ENCODE measurements at places on chromosomes 2 and 18. TPM values are rescaled to one million over a fixed set of nuclear protein-coding genes. Genes with fewer than 3 reads are reported as not detected.

Gene DNAJC5G
- total RNA-seq: not detected

DNA sequence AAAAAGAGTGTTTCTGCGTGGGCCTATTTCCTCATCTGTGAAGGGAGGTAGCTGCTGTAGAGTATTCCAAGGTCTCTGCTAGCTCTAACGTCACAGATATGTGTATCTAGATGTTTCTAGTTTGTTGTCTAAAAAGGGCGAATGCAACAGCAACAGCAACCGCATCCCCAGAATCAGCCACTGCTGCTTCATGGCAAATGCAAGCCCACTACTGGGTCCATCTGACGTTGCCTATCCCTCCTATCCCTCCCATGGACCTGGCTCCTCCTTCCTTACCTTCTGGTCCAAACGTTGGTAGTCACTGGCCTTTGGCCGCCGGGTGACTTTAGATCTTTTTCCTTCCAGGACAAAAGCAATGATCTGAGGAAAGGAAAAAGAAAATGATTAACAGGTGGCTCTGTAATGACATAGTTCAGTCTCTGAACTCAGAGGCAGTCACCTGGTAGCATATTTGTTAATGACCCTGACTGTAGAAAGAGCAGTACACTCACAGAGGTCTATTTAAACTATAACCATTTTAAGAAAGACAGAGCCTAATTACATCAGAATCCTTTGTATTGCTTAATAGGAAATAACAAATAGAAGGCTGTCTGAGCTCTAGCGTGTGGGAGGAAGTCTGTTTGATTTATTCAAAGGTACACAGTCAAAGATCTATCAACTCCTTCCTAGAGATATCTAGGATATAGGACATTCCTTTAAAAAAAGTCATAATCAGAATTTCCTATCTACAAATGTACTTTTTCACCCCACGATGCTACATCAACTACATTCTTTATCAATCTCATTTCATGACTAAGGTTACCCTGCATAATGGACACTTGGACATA lies 2.9 kb downstream of the TGOLN2 start:
- H3K27ac ChIP-seq: no peak overlapping the region
- no peak for DNase-seq
- H3K4me1 ChIP-seq: peaks cover 38% of the 10 kb centered on the region

Gene FAHD2B
- total RNA-seq: 26.1 TPM

DNA sequence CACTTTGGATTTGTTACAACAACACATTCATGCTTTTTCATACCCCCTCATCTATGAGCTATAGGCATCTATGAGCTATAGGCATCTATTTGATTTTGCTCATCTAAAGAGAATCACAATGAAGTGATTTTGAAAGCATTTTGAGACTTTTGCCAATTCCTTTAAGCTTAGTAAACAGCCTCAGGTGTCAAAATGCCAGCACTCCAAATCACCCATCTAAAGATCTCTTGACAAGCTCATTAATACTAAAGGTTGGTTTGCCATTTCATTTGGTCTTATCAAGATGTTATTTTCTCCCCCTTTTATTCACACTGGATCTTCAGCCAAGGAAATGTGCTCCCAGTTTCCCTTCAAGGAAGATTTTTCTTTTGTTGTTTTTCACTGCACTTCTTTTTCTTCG lies 110.7 kb upstream of the TLK1 start:
- peaks cover 19% of the 10 kb centered on the region for H3K4me1 ChIP-seq
- H3K4me3 ChIP-seq: no peak overlapping the region
- no peaks in the 10 kb centered on the region for H3K36me3 ChIP-seq

Gene NT5DC4
- not detected for total RNA-seq

GRCh38 chr2:176156301-176156806 lies 753 bp upstream of the HOXD3 start:
- peaks cover 14% of the 10 kb centered on the region for H3K4me1 ChIP-seq
- no peak overlapping the region for H3K4me3 ChIP-seq
- DNase-seq: no peak
- no peak overlapping the region for H3K27ac ChIP-seq
- no peaks in the 10 kb centered on the region for H3K36me3 ChIP-seq
- H3K27me3 ChIP-seq: peaks cover 81% of the 10 kb centered on the region

DNA sequence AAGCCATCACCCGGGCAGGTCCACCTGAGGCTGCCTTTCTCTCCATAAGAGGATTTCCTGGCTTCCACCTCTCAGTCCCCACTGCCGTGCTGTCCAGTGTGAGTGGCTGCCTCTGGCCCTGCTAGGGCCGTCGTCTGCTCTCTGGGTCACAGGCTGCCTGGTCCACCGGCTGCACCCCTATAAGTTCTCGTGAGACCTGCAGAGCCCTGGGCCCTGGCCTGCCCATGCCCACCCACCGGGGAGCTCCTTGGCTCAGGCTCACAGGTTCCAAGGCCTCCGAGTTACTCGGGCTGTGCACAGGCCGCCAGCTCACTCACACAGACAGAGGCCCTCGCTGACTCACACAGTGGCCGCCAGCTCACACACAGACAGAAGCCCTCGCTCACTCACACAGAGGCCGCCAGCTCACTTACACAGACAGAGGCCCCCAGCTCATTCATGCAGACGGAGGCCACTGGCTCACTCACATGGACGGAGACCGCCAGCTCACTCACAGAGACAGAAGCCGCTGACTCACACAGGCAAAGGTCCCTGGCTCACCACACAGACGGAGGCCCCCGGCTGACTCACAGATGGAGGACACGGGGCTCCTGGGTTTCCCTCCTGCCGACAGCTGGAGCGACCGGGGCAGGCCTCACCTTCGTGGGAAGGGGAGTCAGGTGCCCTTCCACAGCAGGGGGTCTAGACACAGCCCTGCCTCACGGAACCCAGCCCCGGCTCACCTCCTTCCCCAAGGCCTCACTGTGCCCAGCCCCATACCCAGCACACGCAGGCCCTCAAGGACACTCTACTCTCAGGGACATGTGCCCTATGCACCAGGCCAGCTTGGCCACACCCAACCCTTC lies 334.1 kb upstream of the MYT1L start:
- H3K27me3 ChIP-seq: no peaks in the 10 kb centered on the region
- no peak overlapping the region for H3K4me3 ChIP-seq
- H3K4me1 ChIP-seq: no peaks in the 10 kb centered on the region
- H3K27ac ChIP-seq: no peak overlapping the region
- no peaks in the 10 kb centered on the region for H3K36me3 ChIP-seq

GRCh38 chr18:58605027-58606020 lies 23.6 kb downstream of the ALPK2 start:
- no peak overlapping the region for H3K4me3 ChIP-seq
- H3K36me3 ChIP-seq: no peaks in the 10 kb centered on the region
- peaks cover 29% of the 10 kb centered on the region for H3K4me1 ChIP-seq

Gene EDAR
- total RNA-seq: not detected

Gene ERFE
- total RNA-seq: 1.0 TPM

GRCh38 chr2:159012142-159012541 lies 43.7 kb downstream of the TANC1 start:
- peaks cover 22% of the 10 kb centered on the region for H3K4me1 ChIP-seq
- no peaks in the 10 kb centered on the region for H3K27me3 ChIP-seq
- H3K4me3 ChIP-seq: no peak overlapping the region

Gene FER1L5
- total RNA-seq: 0.13 TPM

DNA sequence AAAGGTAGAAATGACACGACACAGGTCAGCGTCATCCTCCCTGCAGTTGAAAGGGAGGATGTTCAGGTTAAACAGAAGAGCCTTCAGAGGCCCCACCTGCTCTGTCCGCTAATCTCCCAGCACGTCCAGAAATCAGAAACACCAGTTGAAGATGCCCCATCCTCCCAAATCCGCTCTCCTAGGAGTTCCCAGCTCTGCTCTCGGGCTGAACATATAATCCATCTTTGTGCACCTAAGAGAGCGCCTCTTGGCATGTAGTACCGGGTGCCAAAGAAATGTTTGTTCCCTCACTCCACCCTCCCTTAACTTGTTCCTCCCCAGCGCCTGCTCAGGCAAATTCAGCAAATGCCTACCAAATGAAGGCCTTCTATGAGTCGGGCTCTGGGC lies 145.2 kb upstream of the SMAD2 start:
- peaks cover 16% of the 10 kb centered on the region for H3K27me3 ChIP-seq
- no peak overlapping the region for H3K4me3 ChIP-seq
- peaks cover 21% of the 10 kb centered on the region for H3K4me1 ChIP-seq
- no peaks in the 10 kb centered on the region for H3K36me3 ChIP-seq
- H3K27ac ChIP-seq: no peak overlapping the region
- no peak for DNase-seq

Gene ITPRIPL1
- 0.86 TPM for total RNA-seq

Gene CGREF1
- 1.2 TPM for total RNA-seq

DNA sequence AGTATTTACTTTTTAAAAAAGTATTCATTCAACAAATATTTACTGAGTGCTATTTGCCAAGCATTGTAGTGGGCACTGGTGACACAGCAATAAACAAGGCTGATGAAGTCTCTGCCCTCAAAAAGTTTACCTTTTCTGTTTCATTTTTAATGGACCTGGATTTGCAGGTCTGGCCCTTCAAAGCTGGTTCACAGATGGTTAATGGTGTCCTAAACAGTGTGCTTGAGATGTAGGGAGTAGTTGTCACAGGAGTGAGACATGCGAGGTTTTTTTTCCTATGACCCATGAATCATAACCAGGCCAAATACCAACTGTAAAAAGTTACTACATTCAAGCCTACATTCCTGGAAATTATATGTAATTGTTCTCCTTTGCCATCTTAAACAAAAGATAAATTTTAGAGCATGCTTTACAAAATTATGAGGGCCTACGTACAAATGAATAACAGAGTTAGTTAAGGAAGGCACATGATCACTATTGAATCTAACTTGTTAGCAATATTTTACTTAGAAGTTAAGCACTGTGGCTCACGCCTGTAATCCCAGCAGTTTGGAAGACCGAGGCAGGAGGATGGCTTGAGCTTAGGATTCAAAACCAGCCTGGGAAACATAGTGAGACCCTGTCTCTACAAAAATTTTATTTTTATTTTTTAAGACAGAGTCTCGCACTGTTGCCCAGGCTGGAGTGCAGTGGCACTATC lies 223.9 kb downstream of the MBD5 start:
- DNase-seq: no peak
- H3K4me3 ChIP-seq: no peak overlapping the region
- H3K27me3 ChIP-seq: no peaks in the 10 kb centered on the region
- H3K27ac ChIP-seq: peak overlapping the region; percentile 23

DNA sequence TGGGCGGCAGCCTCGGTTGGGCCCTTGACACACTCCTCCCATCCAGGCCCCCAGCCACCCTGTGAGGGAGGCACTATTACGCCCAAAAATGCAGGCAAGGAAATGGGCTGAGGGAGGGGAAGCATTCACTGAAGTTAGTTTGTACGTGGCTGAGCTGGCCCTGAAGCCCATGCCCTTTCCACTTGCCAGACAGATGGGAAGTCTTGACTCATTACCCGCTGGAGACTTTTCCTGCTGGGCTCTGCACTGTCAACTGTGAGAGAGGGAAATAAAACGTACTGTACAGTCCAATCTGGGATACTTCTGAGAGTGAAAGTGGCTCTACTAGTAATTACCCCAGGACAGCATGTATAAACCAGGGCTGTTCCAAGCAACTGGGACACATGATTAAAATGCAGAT lies 125.9 kb downstream of the MSH2 start:
- no peak for DNase-seq
- no peak overlapping the region for H3K27ac ChIP-seq
- H3K4me3 ChIP-seq: no peak overlapping the region
- H3K36me3 ChIP-seq: no peaks in the 10 kb centered on the region

Gene RFX8
- total RNA-seq: not detected

- peaks cover 3% of the 10 kb centered on the region for H3K36me3 ChIP-seq
- no peak overlapping the region for H3K4me3 ChIP-seq
- H3K27me3 ChIP-seq: no peaks in the 10 kb centered on the region
- peaks cover 11% of the 10 kb centered on the region for H3K4me1 ChIP-seq
- H3K27ac ChIP-seq: no peak overlapping the region
Observed at GRCh38 chr2:160940699-160941098, 219.5 kb upstream of the TANK start.

GRCh38 chr2:121094101-121094500 lies 190.9 kb downstream of the TFCP2L1 start:
- no peaks in the 10 kb centered on the region for H3K36me3 ChIP-seq
- H3K4me3 ChIP-seq: no peak overlapping the region
- peaks cover 3% of the 10 kb centered on the region for H3K4me1 ChIP-seq
- peaks cover 52% of the 10 kb centered on the region for H3K27me3 ChIP-seq
- no peak overlapping the region for H3K27ac ChIP-seq

GRCh38 chr2:237264480-237265219 lies 149.3 kb downstream of the COL6A3 start:
- H3K36me3 ChIP-seq: no peaks in the 10 kb centered on the region
- H3K4me1 ChIP-seq: peaks cover 42% of the 10 kb centered on the region
- peak overlapping the region; percentile 48 for H3K27ac ChIP-seq
- H3K4me3 ChIP-seq: no peak overlapping the region
- no peaks in the 10 kb centered on the region for H3K27me3 ChIP-seq

DNA sequence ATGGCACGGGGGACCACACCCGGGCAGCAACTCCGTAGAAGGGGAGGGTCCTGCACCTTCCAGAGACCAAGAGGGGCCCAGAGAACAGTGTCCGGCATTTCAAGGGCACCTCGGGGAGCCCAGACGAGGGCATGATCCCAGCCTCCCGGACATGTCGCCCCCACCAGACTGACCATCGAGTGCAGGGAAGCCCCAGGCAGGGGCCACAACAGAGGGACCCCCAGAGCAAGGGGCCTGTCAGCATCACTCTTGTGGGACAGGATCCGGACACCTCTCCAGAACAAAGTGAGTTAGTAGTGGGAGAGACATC lies 50.4 kb upstream of the CTDP1 start:
- H3K27me3 ChIP-seq: peaks cover 48% of the 10 kb centered on the region
- no peak overlapping the region for H3K27ac ChIP-seq
- H3K4me3 ChIP-seq: no peak overlapping the region
- H3K4me1 ChIP-seq: no peaks in the 10 kb centered on the region
- DNase-seq: peak; percentile 81

Gene ANKRD30BL
- not detected for total RNA-seq

Gene LRATD1
- total RNA-seq: not detected

GRCh38 chr2:238939074-238939473 lies 91.2 kb downstream of the TWIST2 start:
- DNase-seq: no peak
- peaks cover 16% of the 10 kb centered on the region for H3K27me3 ChIP-seq
- H3K4me3 ChIP-seq: no peak overlapping the region
- H3K27ac ChIP-seq: no peak overlapping the region
- H3K36me3 ChIP-seq: no peaks in the 10 kb centered on the region

DNA sequence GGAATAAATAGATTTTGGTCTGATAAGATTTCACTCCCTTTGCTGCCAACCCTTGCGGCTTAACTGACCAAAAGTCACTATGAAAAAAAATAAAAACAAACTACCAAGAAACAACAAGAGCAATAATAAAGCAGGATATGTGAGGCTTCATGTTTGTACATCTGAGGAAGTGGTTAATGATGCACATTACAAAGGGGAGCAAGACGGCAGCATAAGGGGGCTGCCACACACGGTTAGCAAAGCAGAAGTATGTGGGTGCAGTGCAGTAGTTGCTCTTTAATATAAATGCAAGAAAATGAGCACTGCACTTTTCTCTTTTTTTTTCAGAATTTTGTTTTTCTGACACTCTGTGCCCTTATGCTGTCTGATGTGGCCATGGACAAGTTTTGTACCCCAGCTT lies 377.1 kb upstream of the CNTNAP5 start:
- H3K27me3 ChIP-seq: no peaks in the 10 kb centered on the region
- no peaks in the 10 kb centered on the region for H3K4me1 ChIP-seq
- no peaks in the 10 kb centered on the region for H3K36me3 ChIP-seq
- H3K27ac ChIP-seq: no peak overlapping the region
- no peak for DNase-seq

Gene CD8A
- not detected for total RNA-seq

Gene CCDC195
- total RNA-seq: not detected

- no peak overlapping the region for H3K27ac ChIP-seq
- H3K36me3 ChIP-seq: peaks cover 24% of the 10 kb centered on the region
- no peak overlapping the region for H3K4me3 ChIP-seq
- H3K27me3 ChIP-seq: no peaks in the 10 kb centered on the region
- no peak for DNase-seq
- no peaks in the 10 kb centered on the region for H3K4me1 ChIP-seq
Observed at GRCh38 chr2:226915846-226916360, 80.0 kb downstream of the RHBDD1 start.
